Kidney (tissue), 22 donors: ENCODE measurements at places on chromosomes 1 and 21.
A peak's percentile ranks its signal among the peaks of the same experiment; 100 is the strongest.

- no peak for DNase-seq
Observed at GRCh38 chr1:36124404-36125128, 456 bp downstream of the COL8A2 start.

DNA sequence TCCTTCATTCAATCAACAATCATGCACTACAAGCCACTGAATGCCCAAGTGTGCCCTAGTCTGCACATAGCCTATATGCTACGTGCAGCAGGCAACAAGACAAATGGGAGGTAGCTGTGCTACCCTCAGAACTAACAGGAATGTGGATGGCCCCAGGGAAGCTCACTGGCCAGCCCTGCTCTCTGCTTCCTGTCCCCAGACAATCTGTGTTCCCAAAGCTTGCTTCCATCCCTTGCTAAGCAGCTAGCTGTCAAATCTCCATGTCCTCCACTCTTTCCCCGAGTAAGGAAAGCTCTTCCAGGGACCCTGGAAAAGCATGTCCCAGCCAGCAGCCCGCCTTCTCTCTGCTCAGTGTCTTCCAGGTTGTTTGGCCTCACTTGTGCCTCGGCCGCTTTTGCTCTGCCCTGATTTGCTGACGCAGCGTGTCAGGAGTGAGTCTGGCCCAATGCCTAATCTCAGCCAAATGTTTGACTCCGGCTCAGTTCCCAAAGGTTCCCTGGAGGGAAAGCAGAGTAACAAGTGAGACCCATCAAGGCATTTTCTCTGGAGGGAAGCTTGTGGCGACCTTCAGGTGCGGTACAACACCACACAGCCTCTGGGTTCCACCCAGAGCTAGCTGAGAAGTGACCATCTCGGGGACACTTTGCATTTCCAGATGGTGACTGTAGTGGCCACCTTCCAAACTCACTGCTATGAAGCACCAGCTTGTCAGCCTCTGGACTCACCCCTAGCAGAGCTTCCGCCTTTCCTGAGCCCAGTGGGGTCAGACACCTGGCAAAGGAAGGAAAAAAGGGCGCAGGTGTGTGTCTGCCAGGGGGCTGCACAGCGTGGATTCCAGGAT lies 243.4 kb downstream of the RHOU start:
- DNase-seq, result no peak

- no peak for DNase-seq
Observed at GRCh38 chr1:230205719-230206198, 138.7 kb downstream of the GALNT2 start.

DNA sequence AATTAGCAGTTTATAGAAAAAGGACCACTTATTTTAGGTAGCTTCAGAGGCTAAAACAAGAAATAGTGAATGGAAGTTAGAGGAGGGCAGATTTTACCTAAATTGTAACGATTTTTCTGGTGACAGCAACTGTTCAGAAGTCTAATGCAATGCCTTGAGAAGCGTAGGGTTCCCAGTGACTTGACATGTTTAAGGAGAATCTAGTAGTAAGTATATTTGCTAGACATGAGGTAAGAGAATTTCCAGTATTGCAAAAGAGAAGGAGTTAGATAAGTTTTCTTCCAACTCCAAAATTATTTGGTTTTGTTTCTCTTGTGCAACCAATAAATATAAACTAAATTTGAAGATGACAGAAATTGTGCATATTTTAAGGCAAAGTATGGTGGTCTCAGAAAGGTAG lies 140.0 kb downstream of the SMYD3 start:
- DNase-seq, result no peak

- DNase-seq, result no peak
Observed at GRCh38 chr1:225906467-225906866, 17.5 kb upstream of the LEFTY1 start.

GRCh38 chr1:228544021-228544850 lies 57.1 kb downstream of the RNF187 start:
- DNase-seq, result no peak

DNA sequence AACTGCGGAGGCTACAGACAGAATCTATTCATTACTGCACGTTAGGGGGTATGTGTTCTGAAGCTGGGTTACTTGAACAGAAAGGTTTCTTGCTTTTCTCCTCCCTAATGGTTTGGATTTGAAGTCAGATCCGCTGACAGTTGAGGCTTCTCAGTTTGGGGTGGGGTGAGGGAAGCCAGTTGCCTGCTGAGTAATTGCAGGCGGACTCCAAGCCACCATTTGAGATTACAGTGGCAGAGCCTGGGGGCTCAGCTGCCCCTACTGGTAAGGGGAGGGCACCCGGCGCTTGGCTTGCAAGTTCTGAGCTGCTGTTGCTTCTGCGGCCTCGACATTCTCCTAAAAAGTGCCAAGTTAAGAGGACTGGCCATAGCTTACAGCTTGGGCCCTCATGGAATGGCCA lies 2.0 kb downstream of the GRHL3 start:
- DNase-seq, result no peak

DNA sequence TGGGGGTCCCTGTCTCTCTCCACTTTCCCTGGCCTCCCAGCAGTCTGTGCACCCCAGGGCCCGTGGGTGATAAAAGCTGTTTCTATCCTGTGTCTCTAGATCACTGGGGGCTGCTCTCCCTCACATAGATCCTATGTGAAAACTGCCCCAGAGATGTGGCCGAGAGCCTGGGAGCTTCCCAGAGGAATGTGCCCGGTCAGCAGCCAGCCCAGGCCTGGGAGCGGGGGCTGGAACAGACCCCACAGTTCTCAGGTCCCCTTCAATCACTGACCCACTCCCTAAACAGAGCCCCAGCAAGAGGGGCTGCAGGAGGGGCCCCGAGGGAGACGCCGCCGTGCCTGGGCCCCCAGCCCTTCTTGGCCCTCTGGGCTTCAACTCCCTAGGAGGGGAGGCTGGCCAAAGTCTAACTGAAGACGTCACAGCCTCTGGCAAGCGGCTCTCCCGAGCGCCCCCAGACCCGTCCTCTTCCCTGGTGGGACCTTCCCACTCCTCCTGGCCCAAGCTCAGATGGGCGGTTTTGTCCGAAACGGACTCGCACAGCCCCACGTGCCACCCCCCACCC lies 403 bp downstream of the MXRA8 start:
- peak; percentile 68 for DNase-seq

GRCh38 chr1:157098519-157098918 lies 1.1 kb downstream of the ETV3L start:
- no peak for DNase-seq

DNA sequence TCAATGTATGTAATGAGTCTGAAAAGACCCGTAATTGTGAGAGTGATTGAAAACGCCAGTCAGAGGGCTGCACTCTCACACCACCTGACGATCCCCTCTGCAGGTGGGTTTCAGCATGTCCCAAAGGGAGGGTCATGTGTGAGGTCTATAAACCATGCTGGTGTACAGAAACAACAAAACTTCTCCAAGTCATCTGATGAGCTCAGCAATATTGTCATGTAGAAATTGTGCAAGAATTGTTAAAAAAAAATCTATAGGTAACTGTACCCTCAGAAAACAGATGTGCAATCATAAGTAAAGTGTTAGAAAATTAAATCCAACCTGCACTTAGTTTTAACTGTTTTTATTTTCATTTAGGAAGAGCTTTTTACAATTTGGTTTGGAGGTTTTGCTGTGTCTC lies 152.5 kb downstream of the PCBP3 start:
- no peak for DNase-seq

- DNase-seq, result no peak
Observed at GRCh38 chr1:31902510-31902860, 35.7 kb downstream of the PTP4A2 start.

GRCh38 chr1:180173952-180174351 lies 19.3 kb downstream of the QSOX1 start:
- DNase-seq, result peak; percentile 80

DNA sequence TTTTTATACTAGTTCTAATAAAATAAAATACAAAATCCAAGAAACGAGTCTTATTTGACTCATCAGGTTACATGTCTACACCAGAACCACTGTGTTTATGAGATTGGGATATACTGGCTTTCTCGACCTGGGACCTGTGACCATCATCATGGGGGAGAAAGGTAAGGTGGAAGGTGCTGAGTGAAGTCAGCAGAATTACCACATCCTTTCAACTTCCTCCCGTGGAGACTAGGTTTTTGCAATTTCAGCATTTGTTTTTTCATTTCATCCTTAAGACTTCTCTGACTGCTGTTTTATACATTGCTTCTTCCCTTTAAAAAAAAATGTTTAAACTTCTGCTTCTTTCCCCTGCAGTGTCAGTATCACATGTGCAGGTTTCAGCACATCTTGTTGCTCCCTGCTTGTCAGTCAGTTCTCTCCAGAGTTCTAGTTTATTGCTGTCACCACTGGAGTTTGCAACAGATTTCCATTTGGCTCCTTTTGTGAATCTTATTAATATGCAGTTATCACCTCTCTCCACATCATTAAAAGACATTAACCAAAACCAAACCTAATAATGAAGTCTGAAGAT lies 60.4 kb upstream of the HAO2 start:
- no peak for DNase-seq

- no peak for DNase-seq
Observed at GRCh38 chr21:45644041-45644906, 749 bp downstream of the PCBP3 start.

DNA sequence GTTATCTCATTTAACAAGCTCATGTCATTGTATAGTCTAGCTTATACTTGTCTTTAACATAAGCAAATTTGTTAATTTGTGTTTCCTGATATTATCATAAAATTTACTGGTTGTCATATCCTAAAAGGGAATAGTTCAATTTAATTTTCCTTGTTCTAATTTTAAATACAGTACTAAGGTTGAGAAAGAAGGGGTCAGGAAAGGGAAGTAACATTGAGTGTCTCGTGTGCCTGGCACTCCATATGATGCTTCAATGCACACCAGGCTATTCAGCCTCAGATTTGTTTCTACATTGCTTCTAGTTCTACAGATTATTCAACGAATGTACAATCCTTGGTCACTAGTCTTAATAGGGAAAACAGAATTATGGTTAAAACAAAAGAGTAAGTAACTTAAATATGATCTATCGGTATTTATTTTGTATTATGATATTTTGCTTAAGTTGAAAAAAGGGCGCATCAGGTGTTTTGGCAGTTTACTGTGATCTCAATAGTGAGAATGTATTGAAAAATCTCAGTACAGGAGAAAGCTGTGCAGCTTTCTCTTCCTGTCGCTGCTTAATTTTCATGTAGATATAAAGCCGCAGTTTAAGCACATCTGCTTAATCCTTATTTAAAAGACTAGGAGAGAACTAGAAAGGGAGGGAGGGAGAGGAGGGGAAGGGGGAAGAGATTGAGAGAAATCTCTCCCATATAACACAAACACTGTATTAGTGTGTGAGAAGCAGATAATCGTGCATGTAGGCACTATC lies 13.0 kb downstream of the PTPRC start:
- DNase-seq, result no peak

DNA sequence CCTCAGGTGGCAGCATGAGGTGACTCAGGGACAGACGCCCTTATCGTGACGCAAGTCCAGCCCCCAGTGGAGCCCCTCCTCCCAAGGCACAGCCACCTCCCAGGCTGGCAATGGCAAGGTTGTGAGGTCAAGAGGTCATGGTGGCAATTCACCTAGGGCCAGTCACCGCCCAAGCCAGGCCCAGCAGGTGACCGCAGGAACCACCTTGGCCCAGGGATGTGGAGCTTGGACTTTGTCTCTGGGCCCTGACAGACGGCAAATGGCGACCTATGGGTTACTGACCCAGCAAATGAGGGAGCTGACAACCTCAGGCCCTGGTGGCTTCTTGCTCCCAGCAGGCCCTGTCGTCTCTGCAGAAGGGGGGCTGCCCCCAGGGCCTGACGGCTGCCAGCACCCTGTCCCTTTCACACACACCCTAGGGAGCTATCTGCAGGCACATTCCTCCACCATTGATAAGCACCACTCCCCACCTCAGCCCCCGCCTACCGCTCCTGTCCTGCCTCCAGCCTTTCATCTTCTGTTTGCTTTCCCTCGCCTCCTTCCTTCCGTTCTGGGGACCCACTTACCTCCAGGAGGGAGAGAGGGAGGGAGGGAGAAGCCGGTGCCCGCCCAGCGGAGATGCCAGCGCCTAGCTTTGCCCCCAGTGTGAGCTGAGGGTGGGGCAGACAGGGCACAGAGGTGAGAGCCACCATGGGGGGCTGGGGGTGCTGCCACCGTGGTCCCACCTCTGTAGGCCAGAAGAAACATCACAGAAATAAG lies 12.1 kb downstream of the EPHA2 start:
- DNase-seq, result peak; percentile 84

DNA sequence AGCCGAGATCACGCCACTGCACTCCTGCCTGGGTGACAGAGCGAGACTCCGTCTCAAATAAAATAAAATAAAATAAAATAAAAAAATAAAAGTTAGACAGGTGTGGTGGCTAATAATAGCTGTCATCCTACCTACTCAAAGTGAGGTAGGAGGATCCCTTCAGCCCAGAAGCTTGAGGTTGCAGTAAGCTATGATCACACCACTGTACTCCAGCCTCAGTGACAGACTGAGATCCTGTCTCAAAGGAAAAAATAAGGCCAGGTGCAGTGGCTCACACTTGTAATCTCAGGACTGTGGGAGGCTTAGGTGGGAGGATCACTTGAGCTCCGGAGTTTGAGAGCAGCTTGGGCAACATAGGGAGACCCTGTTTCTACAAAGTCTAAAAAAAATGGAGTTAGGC lies 18.0 kb downstream of the NOL9 start:
- DNase-seq, result no peak

DNA sequence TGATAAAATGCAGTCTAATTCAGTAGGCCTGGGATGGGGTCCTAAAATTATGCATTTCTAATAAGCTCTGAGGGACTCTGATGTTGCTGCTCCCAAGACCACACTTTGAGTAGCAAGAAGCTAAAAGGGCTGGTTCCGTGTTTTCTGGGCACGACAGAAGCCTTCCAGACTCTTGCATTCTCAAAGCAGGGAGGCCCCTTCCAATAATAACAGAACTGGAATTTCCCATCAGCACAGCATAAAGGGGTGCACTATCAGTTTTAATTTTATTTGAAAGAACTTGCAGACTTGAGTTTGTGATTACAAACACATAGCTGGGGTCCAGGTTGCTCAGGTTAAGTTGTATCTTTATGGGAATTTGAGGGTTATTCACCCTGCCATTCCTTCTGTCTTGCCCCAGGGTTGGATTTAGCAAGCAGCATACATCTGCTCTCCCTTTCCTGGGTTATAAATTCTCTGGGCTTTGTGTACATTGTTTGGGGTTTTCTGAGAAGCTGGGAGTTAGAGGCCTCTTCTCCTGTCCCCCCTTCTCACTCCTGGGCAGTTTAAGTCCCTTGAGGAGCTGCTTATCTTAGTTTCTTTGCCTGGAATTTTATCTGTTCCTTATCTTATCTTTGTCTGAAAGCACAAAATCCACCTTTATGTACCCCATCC lies 94.2 kb upstream of the SLC2A1 start:
- DNase-seq, result peak; percentile 27
